ENCODE measurements at places on chromosomes 4 and X.

DNA sequence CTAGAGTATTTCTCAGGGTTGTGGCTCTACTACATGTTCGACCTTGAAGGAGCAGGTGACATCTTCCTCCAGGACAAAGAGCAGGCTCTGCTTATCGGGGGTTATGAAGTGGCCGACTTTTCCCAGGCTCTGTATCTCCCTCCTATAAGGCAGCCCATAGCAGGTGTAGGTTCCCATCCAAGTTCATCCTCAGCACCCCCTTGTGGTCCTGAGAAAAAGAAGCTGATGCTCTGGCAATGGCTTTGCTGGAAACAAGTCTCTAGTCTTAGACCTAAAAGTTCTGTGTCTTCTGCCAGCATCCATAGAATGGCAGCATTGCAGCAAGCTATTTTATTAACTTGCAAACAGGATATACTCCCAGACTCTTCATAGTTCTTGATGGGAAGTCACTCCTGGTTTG, 836.6 kb upstream of the PRKX start:
- no peak for DNase-seq

- DNase-seq: no peak
These were observed 45.0 kb downstream of the CRLF2 start for GRCh38 chrX:1167466-1167865.

DNA sequence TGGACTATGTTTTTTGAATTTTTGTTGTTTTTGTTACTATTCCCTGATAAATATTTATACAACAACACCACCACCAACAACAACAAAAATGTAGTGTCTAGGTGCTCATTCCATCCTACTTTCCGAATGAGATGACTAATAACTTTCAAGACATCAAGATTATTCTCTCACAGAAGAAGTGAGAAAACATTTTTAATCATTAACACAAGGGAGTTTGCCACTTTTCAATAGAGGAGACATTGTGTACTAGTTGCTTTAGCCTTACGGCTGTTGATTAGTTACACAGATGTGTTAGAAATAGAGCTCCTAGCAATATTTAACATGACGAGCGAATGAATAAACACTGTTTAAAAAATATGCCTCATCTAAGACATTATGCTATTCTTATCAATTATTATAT, 898.8 kb downstream of the C4orf33 start:
- no peak for DNase-seq

DNA sequence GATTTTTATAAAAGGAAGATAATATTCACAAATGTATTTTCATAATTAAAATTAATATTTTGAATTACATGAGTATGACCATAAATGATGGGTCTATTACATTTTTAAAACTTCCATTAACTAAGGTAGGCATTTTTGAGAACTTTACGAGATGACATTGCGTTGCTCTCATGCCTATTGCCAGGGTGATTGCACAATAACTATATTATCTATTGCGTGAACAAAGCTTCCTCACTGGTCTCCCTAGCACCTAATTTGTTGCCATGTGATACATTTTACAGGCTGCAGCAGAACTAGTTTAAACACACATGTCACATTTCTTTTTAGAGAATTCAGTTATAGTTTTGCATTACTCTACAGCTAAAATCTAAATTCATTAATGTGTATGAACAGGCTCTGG, 289.7 kb upstream of the GRID2 start:
- no peak for DNase-seq

GRCh38 chr4:73189274-73189810, 69.3 kb downstream of the ANKRD17 start:
- no peak for DNase-seq

DNA sequence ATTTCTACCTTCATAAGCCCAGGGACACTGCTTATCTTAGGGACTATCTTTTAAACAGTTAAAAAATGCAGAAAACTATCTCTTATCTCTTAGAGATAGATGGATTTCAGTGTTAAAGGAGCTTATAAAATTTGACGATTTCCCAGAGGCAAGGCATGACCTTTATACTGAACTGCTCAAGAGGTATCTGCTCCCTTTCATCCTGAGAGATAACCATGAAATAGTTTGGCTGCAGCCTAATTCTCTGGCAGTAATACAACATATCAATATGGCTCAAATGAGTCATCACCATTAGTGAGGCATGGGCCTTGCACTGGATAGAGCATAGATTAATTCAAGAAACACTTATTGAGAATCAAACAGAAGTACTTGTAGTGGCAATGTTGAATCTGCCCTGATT, 348.2 kb upstream of the GRIA3 start:
- DNase-seq: no peak

GRCh38 chrX:101485212-101485949, at the start of gene ARMCX4:
ARMCX4 (plus strand) TSS chrX:101485456; CDS start chrX:101488590, 3,134 bp downstream.
- peak; percentile 25 for DNase-seq

GRCh38 chr4:28759064-28759463, 1898.4 kb downstream of the STIM2 start:
- DNase-seq: no peak

GRCh38 chrX:136195247-136195646, 47.9 kb downstream of the FHL1 start:
- DNase-seq: no peak

DNA sequence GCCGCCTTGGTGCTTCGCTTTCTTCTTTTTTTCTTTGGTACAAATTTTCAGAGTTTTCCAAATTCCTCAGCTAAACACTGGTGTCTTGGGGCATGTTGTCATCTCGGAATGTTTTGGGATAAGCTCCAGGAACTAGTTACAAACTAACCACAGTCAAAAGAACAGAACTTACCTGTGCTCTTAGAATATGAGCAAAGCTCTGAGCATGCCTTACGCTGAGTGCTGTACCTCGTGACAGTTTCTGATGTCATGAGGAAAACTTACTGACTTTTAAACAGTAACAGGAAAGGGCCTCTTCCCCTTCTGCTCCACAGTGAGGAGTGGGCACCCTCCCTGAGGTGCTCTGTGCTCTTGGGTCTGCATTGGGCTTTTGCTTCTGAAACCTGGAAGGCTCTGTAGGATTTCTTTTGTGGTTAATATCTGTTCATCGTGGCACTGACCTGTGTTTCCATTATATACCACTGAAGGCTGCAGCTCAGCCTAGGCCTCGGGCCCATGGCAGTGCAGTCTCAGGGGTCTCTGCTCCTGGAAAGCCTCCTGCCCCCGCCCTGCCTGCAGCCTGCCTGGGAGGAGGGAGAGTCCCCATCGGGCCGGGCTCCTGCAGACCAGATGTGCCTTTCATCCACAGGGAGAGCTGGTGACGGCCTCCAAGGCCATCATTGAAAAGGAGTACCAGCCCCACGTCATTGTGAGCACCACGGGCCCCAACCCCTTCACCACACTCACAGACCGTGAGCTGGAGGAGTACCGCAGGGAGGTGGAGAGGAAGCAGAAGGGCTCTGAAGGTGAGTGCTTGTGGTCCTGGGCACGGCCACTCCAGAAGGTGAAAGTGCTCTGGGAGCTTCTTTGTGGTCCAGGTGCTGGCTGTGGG, 48.7 kb downstream of the NOP14 start:
- no peak for DNase-seq

GRCh38 chr4:54228056-54228527, 1.0 kb upstream of the PDGFRA start:
- DNase-seq: peak; percentile 11

GRCh38 chr4:78735697-78736096, 40.5 kb upstream of the BMP2K start:
- DNase-seq: no peak

GRCh38 chr4:137705171-137705783, 173.0 kb upstream of the PCDH18 start:
- no peak for DNase-seq

DNA sequence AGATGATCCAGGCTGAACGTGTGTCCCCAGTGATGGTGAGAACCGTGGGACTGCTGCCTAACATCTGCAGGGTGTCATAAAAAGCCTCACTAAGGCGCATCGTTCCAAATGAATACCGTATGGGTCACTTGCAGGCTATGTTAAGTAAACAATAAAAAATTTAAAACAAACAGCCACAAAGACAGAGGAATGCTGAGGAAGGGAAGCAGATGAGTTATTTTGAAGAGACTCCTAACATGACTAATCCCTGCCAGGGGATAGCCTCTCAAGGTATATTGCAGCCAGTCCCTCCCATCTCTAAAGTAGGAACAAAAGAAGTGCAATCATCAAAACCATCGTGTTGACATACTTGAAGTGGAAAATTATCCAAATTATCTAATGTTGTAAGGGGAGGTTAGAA, 83.8 kb downstream of the UNC5C start:
- no peak for DNase-seq

DNA sequence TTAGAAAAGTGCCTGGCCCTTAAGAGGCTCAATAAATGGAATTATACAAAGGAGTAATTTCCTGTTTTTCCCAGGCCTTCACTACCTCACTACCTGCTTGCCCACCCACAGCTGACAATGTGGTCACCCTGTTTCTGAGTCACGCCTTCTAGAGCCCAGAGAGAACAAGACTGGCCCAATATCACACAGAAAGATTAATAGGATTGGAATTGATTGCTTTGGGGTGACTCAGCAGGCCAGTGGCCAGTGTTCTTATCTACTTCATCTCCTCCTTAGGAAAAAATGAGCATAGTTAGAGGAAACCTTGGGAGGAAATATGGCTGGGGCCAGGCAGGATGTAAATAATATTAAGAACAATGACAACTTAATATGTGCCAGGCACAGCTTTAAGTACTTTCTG, 4.5 kb upstream of the FGF16 start:
- no peak for DNase-seq

DNA sequence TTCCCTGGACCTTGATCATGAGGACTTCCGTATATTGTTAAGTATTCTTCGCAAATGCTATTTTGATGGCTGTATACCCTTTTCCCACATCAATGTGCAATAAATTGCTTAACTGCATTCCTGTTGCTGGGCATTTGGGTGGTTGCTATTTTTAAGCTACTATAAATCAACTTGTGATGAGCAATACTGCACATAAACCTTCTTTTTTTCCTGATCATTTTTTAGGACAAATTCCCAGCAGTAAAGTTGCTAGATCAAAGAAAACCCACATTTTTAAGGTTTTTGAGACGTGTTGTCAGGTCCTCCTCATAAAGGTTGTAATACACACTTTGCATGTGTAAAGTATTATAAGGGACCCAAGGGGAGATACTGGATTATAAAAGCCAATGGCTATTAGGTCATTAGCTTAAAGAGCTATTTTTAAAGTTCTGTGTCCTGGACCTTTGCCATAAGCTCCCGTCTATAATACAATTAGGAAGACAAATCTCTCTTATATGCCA, 35.6 kb downstream of the LIMCH1 start:
- no peak for DNase-seq

GRCh38 chr4:143488687-143489086, 24.8 kb upstream of the SMARCA5 start:
- no peak for DNase-seq
